ENCODE measurements at places on chromosomes 13 and 19.

GRCh38 chr13:89660752-89661151, 1686.7 kb upstream of the MIR17HG start:
- no peak for DNase-seq

DNA sequence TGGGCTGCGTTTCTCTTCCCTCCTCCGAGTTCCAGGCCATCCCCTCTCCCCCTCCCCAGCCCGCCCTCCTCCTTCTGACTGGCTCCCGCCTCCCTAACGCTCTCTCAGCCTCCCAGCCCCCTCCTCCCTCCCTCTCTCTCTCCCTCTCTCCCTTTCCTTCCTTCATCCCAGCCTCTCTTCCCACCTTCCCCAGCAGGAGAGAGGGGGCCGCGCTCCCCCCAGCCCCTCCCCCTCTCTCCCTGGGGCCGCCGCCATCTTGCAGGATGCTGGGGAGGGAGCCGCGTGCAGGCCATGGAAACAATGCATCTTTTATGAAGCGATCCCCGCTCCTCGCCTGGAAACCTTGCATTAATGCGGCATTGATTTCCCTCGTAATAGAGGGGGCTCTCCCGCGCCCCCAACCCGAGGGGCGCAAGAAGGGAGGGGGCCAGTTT, 42.6 kb upstream of the ADGRL1 start:
- DNase-seq: peak; percentile 71

DNA sequence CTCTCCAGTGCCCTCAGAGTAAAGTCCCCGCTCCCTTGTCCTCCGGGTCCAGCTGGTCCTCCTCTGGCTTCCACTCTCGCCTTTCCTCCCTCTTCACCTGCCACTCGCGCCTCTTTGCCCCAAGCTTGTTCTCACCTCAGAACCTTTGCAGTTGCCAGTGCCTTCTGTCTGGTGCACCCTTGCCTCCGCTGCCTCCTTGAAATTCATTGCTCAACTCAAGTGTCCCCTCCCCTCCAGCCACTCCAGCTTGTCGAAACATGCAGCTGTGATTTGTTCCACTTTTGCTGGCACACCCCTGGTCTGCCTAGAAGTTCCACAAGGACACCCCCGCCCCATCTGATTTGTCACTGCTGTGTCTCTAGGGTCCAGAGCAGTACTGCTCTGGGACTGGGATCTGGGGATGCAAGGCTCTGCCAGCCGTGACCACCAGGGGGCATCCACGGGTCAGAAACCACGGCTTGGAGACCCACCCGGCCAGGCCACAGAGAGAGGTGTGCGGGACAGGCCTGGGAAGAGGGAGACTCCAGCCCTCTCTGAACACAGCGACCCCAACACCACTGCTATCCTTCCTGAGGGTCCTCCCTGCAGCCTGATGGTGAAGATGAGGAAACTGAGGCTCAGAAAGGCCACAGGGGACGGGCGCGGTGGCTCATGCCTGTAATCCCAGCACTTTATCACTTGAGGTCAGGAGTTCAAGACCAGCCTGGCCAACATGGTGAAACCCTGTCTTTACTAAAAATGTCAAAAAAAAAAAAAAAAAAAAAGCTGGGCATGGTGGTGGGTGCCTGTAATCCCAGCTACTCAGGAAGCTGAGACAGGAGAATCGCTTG, 49.9 kb downstream of the AP1M1 start:
- DNase-seq: no peak

- DNase-seq: no peak
Measured at GRCh38 chr19:52219611-52220010, 29.8 kb downstream of the PPP2R1A start.

DNA sequence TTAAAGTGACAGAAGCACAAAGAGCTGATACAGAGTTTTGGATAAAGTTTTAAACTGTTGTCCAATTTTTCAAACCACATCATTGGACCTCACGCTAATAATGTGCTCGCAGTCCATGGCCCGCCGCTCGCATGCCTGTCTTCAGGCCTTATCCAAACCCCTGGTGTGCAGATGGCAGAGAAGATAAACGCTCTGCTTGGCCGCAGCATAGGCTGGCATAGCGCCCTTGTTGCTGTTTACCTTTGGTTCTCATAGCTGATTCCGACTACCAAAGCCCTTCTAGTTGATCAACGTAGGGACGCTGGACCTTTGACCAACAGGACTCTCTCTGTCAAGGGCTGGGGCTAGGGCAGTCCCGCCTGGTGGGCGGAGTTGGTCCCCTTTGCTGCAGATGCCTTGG, 23.5 kb upstream of the QTRT1 start:
- no peak for DNase-seq

DNA sequence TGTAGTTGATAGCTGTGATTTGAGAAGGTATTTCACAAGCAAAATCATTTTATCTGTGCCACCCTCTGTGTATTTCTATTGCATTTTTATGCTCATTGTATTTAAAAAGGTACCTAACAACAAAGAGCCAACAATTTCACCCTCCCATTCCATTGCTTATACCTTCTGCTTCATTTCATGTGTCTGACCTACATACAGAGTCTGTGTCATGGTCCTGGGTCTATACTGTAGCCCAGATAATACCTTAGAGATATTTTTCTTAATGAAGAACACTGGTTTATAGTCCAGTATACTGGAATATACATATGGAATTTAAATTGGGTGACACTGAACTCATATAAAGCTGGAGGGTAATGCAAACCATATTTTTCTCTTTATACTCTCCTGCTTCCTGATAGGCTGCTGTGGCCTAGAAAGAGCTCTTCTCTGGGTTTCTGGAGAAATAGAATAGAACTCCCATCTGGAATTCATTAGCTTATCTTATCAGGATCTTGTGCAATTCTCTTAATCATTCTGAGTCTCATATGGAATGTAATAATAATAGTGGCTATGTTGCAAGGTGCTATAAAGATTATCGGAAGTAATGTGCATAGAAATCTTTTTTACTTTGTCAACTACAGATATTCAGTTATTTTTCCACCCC, 31.8 kb upstream of the SPART start:
- DNase-seq: no peak

DNA sequence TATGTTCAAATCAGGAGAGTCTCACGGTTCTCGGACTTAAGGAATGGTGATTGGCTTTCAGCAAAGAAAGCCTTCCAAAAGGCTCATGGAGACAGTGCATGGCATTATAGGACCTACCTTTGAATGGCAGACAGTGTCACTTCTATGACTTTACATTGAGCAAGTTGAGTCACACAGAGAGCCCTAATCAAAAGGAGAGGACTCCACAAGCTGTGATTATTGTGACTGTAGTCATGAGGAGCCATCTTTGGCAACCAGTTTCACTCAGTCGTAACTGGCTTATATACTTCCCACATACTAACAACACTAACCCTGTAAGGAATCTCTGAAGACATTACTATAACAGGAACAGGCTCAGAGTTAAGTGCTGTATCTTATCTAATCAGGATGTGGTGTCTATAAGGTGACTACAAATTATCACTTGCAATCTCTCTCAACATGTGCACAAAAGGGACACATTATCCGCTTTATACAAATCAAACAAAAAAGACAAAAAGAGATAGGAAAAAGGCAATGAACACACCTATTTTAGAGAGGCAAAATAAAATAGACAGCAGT, 6.1 kb downstream of the LGALS14 start:
- DNase-seq: no peak

DNA sequence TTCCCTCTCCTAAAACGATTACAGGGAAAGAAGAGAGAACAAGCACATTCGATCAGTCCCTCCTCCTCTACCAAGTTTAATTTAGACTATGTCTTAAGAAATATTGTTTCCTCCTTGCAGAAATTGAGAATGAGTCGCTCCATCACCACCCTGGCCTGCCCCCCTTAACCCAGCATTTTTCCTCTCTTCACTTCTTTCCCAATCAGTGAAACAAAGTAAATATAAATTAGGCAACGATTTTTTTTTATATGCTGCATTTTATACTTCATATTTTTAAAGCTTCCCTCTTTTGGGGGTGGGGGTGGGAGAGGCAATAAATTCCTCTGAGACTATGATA, 300.0 kb downstream of the SPRY2 start:
- no peak for DNase-seq

- DNase-seq: no peak
Measured at GRCh38 chr19:2653710-2654707, 48.5 kb downstream of the GNG7 start.

GRCh38 chr19:40389404-40390083, 437 bp downstream of the HIPK4 start:
- DNase-seq: no peak

DNA sequence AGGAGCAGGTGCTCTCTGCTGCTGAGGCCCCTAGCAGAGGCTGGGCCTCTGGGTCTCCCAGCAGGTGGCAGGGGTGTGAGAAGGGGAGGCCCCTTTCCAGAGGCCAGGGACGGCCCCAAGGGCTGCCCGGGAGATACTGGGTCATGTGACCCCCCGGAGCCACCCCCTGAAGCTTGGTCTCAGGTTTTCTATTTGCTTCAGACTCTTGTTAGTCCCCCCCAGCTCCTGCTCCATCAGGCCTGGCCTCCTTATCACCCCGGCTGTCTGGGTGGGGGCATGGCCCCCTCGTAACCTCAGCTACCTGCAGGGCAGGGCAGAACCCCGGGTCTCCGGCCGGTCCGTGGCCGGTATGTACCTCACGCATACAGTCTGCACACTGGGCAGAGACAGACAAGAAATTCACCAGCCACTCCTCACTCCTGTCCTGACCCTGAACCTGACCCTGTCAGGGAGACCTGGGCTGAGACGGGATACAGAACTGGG, 13.2 kb upstream of the TCF3 start:
- DNase-seq: no peak

DNA sequence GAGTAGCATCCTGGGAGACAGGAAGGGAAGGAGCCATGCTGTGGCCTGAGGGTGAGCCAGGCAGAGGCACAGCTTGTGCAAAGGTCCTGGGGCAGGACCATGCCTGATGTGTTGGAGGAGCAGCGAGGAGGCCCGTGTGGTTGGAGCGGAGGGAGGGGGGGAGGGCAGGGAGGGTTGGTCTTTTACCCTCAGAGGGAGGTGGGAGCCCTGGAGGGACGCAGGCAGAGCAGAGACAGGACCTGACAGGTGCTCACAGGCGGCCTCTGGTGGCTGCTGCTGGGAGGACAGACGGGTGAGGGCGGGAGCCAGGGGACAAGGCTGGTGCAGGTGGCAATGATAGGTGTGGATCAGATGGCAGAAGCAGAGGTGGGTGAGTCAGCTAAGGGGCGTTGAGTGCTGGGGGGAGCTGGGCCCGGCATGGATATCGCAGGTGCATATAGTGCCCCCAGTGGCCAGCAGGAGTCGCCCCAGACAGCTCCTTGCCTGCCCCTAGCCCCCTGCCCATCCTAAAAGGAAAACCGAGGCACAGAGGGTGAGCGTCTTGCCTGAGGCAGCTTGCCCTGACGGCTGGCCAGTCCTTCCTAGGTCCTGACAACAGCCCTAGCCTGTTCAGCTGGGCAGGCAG, 9.8 kb upstream of the GNA15 start:
- DNase-seq: no peak

DNA sequence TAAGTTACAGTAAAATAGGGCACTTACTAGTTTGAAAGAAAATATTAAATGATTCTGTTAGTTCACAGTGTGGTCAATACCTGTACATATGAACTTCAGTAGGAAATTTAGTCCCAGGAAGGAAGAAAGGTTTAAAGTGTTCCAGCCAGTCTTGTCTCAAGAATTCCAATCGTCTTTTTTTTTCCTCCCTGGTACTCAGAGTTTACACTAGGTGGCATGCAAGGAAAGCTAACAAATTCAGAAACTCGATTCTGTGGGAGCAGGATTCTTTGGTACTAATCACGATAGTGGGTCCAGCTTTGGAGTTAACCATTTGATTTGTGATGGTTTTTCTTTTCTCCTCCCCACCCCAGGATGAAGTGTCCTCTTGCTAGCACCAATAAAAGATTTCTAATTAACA, 43.6 kb downstream of the POLR1D start:
- no peak for DNase-seq

GRCh38 chr13:40598569-40598968, 67.9 kb downstream of the FOXO1 start:
- DNase-seq: no peak

DNA sequence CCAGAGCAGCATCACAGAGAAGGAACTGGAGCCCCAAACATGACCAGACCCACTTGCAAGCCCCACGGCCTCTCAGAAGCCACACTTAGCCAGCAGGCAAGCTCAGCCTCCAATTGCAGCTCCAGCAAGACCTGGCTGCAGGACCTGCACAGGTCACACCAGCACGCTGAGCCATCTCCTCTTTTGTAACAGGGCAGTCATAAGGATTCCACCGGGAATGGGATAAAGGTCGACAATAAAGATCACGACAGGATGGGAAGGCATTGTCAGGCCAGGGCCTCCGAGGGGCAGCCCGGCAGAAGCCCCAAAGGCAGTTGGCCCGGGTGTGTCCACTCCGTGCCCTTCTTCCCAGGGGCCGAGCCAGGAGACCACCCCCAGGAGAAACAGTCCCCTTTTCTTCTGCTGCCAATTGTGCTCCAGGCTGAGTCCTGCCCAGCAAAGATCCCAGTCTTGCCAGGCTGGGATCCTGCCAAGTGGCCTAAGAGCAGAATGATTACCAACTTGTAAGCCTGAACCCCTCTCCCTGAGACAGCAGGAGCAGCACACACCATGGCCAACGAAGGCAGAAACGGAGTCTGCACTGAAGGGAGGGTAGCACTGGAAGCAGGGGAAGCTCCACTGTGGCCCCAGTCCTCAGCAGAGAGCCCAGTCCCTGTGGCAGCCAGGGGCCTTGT, 12.5 kb downstream of the PEPD start:
- DNase-seq: no peak

- DNase-seq: no peak
Measured at GRCh38 chr19:1468821-1469254, 10.2 kb downstream of the C19orf25 start.

GRCh38 chr13:40063703-40064102, 408.2 kb downstream of the COG6 start:
- DNase-seq: no peak

DNA sequence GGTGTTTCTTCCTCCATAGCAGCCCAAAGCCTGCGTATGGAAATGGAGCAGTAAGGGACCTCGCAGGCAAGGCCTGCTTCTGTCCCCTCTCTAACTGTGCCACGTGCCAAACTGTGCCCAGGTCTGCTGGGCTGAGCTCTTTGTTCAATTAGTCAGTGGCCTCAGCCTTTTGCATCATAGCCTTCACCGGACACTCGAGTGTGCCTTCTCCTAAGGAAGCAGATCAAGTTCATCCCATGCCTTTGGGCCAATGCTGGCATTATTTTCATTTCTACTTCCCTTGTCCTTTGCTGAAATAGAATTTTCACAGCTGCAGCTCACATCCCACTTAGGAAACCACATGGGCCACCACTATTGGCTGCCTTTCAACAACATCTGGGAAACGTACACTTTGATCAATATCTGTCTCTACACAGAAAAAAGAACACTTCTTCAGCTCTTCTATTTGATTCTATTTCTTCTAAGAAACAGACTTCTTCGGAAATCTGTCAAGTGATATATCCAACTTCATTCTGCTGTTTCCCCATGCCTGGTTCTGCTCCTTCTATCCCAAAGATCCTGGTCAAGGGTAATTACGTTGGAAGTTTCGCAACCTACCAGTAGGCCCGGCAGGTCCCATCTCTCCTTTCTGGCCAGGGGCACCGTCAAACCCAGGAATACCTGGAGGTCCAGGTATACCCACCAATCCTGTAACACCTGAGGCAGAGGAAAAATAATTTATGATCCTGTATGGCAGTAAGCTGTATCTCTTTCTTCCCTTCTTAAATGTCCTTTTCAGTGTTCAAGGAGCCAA, 143.9 kb downstream of the COL4A1 start:
- DNase-seq: no peak

- DNase-seq: no peak
Measured at GRCh38 chr13:63396746-63397145, 1981.1 kb upstream of the PCDH20 start.
